ENCODE measurements at places on chromosomes 13 and 19.

- DNase-seq, result no peak
Observed at GRCh38 chr19:7898967-7899366, 4.7 kb upstream of the MAP2K7 start.

GRCh38 chr13:84294576-84294975 lies 412.3 kb upstream of the SLITRK1 start:
- DNase-seq, result no peak

GRCh38 chr13:97466722-97467121 lies 32.8 kb downstream of the RAP2A start:
- no peak for DNase-seq

DNA sequence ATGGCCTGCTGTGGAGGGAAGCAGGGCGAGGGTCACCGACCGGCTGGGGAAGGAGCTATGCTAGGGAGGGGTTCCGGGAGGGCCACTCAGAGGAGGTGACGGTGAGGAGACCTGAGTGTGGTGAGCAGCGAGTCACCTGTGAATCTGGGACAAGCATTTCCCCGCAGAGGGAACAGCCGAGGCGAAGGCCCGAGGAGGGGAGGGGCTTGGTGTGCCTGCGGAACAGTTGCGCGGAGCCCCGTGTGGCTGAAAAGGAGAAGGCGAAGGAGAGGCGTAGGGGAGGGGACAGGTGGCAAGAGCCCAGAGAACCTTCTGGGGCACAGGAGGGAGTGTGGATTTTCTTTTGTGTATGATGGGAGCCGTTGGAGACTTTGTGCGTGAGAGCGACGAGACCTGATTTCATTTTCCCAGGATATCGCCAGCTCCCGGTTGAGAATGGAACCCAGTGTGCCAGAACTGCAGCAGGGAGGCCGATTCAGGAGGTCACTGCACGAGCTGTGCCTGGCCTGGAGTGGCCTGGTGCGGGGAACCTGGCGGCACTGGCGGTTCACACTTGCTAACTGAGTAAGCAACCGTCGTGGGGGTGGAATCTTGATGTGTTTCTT lies 117.7 kb upstream of the ZNF507 start:
- no peak for DNase-seq

DNA sequence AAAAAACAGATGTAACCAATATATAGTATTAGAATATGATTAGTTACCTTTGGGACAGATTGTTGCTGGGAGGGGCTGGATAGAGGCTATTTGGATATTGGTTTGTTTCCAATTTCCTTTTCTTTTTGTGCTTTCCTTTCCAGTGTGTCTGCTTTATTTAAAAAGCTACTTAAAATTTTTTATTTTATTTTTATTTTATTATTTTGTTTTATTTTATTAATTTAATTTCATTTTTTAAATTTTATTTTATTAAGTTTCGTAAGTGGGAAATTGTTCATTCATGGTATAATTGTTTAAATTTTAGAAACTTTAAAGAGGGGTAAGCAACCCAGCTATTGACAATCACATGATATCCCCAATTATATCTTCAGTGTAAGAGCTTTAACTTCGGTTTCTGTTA lies 2077.0 kb upstream of the PCDH20 start:
- no peak for DNase-seq

DNA sequence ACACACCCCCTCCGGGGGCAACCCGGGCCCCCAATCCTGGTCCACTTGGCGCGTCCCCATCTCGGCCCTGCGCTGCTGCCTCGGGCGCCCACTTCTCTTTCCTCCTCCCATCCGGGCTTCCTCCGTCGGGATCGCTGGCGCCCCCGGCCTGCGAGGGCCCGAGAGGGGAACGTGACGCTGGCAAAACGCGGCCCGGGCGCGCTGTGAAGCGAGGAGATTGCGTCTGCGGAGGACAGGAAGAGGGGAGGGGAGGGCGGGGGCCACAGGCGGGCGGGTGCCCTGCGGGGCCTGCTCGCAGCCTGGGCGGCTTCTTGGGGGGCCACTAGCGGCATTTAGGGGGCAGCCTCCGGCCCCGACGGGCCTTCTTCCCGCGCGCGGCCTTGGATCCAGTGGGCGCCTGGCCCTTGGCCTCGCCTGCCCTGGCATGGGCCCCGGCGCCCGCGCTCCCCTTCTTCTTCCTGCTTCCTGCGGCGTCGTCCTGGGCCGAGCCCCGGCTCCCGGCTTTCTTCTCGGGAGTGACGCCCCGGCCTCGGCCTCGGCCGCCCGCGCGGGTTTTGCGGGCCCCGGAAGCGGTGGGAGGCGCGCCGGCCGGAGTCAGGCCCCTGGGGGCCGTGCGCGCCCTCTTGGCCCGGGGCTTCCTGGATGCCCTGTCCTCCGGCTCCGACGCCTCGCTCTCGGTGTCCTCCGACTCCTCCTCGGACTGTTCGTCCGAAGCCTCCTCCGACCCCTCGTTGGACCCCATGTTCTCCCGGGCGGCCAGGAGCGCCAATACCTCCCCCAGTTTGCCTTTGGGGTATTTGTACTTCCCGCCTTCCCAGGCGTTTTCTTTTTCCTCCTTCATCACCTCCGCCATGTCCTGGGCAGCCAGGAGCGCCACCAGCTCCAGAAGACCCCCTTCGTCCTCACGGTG lies 2.2 kb downstream of the PNMA8B start:
- DNase-seq, result peak; percentile 73

DNA sequence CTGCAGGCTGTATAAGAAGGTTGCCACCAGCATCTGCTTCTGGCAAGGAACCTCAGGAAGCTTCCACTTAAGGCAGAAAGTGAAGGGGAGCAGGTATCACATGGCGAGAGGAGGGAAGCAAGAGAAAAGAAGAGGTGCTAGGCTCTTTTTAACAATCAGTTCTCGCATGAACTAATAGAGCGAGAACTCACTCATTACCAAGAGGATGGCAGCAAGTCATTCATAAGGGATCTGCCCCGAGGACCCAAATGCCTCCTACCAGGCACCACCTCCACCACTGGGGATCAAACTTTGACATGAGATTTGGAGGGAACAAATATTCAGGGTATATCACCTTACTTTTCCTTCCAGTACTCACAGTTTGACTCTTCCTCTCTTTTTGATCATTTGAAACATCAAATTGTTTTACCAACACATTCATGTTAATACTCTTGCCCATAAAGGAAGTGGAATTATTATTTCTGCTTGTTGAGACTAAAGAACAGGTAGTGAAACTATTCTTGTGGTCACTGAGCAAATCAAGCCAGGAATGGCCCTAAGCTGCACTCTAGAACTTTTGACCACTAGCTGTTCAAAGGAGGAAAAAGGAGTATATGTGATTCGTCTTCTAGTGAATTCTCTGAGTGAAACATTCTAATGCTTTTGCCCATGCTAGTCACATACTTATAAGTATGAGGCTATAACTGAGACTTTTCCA lies 45.0 kb downstream of the LACC1 start:
- no peak for DNase-seq

DNA sequence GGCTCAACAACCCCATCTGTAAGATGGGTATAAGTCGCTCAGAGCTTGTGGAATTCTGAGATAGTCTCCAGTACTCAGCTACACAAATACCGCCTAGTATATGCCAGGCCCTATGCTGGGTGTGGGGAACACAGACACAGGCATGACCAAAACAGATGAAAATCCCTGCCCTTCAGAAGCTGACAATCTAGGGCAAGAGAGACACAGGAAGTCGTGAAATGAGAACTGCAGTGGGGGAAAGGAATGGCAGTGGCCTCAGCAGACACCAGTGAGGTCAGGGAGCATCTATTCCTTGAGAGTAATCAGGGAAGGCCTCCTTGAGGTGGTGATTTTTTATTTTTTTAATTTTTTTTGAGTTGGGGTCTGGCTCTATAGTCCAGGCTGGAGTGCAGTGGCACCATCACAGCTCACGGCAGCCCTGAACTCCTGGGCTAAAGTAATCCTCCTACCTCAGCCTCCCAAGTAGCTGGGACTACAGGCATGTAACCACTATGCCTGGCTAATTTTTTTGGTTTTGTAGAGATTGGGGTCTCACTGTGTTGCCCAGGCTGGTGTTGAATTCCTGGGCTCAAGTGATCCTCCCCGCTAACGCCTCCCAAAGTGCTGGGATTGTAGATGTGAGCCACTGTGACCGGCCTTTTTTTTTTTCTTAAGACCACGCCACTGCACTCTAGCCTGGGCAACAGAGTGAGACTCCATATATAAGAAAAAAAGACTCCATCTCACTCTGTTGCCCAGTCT lies 3.2 kb downstream of the TMIGD2 start:
- DNase-seq, result no peak

DNA sequence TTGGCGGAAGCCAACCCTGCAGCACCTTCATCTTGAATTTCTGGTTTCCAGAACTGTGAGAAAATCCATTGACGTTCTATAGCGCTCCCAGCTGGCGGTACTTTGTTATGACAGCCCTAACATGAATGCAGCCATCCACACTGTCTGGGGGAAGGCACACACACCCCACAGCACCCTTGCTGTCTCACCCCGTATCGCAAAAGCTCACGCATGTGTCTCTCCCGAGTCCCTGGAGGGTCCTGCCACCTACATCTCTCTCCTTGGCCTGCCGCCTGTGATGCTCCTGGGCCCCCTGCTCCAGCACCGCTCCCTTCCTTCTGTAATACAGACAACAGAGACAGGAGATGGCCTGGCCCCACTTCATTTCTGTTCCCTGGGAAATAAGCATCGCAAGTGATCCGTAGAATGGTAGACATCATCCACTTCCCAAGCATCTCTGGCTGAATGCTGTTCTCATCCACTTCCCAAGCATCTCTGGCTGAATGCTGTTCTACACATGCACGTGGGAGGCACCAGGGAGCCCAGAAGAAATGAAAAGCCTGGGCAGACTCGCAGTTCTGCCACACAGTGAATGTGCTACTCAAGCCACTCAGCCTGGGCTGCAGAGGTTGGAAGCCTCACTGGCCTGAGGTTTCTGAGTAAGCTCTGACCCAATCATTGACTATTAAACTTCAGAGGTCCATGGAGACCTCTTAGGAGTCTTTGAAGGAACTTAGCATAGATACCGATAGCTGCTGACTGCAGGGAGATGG lies 29.6 kb downstream of the EPN1 start:
- DNase-seq, result no peak

DNA sequence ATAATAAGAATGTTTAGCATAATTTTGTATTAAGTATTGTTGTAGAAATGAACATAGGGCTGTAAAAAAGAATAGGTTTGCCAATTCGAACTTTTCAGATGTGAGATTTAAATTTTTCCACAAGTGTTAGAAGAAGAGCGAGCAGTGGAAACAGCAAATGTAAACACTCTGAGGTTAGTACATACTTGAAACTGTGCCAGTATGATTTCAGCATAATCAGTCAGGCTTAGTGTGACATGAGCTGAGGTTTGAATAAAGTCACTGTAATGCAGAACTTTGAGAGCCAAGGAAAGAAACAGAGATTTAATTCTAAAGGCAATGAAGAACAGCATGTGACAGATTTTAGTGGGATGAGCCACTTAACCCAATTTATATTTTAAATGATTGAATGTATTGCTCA lies 2166.4 kb downstream of the PCDH9 start:
- no peak for DNase-seq
